A549 treated with GW870086 at 1 μM for 4 hours (cell line): ENCODE measurements at places on chromosomes 1 and 21. TPM values are rescaled to one million over a fixed set of nuclear protein-coding genes. Genes with fewer than 3 reads are reported as not detected.

Gene DIPK1A
- total RNA-seq, result 7.5 to 10.4 TPM (median 9.6 TPM) in 5 replicates

Gene PDPN
- not detected in 5 replicates for total RNA-seq

Gene DCDC2B
- total RNA-seq, result not detected in 5 replicates

Gene GNB1
- 174 to 207 TPM (median 197 TPM) in 5 replicates for total RNA-seq

Gene CDK18
- 0.73 to 1.3 TPM (median 1.1 TPM) in 5 replicates for total RNA-seq

Gene ITGB2
- 0.50 to 1.0 TPM (median 0.66 TPM) in 5 replicates for total RNA-seq

Gene ESPN
- 0.29 to 0.94 TPM (median 0.42 TPM) in 5 replicates for total RNA-seq

Gene GJA8
- not detected in 5 replicates for total RNA-seq

Gene BGLAP
- total RNA-seq, result 0.23 to 1.0 TPM (median 0.61 TPM) in 4 of 5 replicates, not detected in the other

Gene AMY2B
- total RNA-seq, result 0.33 to 0.55 TPM (median 0.43 TPM) in 5 replicates

Gene KCTD3
- total RNA-seq, result 32.6 to 47.2 TPM (median 42.0 TPM) in 5 replicates

Gene MYOG
- not detected in 5 replicates for total RNA-seq

Gene CHODL
- not detected in 5 replicates for total RNA-seq

Gene CACNA1S
- not detected in 5 replicates for total RNA-seq

Gene CELA2B
- 0.22 TPM in 1 of 5 replicates, not detected in the others for total RNA-seq

Gene HPDL
- total RNA-seq, result 3.2 to 4.5 TPM (median 4.0 TPM) in 5 replicates

Gene PKLR
- not detected in 5 replicates for total RNA-seq

Gene SIPA1L2
- 6.4 to 7.6 TPM (median 6.6 TPM) in 5 replicates for total RNA-seq

Gene KRTAP27-1
- total RNA-seq, result not detected in 5 replicates

Gene ALG14
- total RNA-seq, result 5.0 to 8.8 TPM (median 6.5 TPM) in 5 replicates

Gene CD101
- 0.06 to 0.35 TPM (median 0.10 TPM) in 5 replicates for total RNA-seq

Gene PTPRC
- not detected in 5 replicates for total RNA-seq

Gene S100A3
- 104 to 121 TPM (median 120 TPM) in 5 replicates for total RNA-seq

Gene PLA2G2F
- not detected in 5 replicates for total RNA-seq

Gene FMO3
- not detected in 5 replicates for total RNA-seq

Gene WDR64
- total RNA-seq, result not detected in 5 replicates

Gene AMIGO1
- total RNA-seq, result 1.1 to 1.4 TPM (median 1.2 TPM) in 5 replicates

Gene OR2L5
- not detected in 5 replicates for total RNA-seq

Gene CRP
- total RNA-seq, result not detected in 5 replicates

Gene FCRL4
- not detected in 5 replicates for total RNA-seq

Gene GBP2
- 0.71 to 1.1 TPM (median 0.77 TPM) in 5 replicates for total RNA-seq

Gene SYT11
- total RNA-seq, result 1.0 to 1.3 TPM (median 1.1 TPM) in 5 replicates

Gene ATP6V1G3
- total RNA-seq, result not detected in 5 replicates

Gene BCL2L15
- 0.19 to 1.7 TPM (median 0.75 TPM) in 5 replicates for total RNA-seq

Gene OR14A2
- total RNA-seq, result not detected in 5 replicates

Gene LCE1E
- 0.10 to 0.21 TPM in 2 of 5 replicates, not detected in the others for total RNA-seq

Gene CCDC17
- 0.23 to 0.50 TPM (median 0.42 TPM) in 5 replicates for total RNA-seq

Gene RPS27
- 4,264 to 8,287 TPM (median 4,398 TPM) in 5 replicates for total RNA-seq

Gene ANKRD34A
- total RNA-seq, result 0.17 to 0.37 TPM (median 0.21 TPM) in 5 replicates

Gene KCNJ9
- not detected in 5 replicates for total RNA-seq

Gene SPRR2G
- not detected in 5 replicates for total RNA-seq

Gene CELF3
- 0.05 TPM in 1 of 5 replicates, not detected in the others for total RNA-seq

Gene GCSAML
- total RNA-seq, result not detected in 5 replicates

Gene CFHR3
- 0.08 to 0.20 TPM (median 0.15 TPM) in 4 of 5 replicates, not detected in the other for total RNA-seq

Gene TXNDC12
- total RNA-seq, result 36.0 to 40.9 TPM (median 37.3 TPM) in 5 replicates
